ENCODE measurements at places on chromosomes 5 and 9.

GRCh38 chr9:35396560-35397215 is 93.2 kb upstream of the RUSC2 start:
- DNase-seq = no peak

DNA sequence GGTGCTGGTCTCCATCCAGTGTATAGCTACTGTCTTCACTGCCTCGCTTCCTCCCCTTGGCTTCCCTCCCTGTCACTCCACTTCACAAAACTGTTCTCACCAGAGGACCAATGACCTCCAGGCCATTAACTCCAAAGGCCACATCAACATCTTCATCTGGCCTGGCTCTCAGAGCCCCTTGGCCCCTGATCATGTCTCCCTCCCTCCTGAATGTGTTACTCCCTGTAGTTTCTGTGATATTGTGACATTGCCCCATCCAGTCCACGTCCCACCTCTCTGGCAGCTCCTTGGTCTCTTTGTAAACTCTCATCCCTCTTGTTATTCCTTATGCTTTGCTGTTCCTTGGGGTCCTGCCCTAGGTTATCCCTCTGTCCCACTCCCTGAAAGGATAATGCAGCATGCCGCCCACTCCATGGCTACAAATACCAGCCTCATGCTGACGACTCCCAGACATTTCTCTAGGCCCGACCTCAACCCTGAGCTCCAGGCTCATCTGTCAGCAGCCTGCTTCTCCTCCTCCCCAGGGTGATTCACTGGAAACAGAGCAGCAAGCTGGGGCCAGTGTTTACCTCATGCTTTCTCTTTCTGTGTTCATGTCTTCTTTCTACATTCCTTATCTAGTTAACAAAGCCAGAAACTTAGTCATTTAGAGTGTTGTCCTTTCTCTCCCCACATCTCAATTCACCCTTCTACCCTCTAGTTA is 312.2 kb downstream of the SPOCK1 start:
- no peak for DNase-seq

DNA sequence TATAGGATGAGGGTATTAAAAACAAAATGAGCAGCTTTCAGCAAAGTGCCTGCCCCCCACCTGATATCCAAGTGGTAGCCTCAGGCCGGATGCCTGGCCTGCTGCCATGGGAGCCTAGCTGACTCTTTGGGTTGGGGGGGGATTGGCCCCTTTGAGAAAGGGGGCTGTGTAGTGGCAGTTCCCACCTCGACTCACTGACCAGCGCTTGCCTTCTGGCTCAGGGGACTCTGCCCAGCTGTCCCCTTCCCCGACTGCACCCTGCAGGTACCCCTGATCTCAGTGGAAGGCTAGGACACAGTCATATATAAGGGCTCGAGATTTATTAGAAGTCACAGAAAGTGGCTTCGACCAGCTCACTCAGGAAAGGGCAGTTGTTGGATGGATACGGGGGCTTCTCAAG is 1.5 kb upstream of the NEUROG1 start:
- DNase-seq = no peak

DNA sequence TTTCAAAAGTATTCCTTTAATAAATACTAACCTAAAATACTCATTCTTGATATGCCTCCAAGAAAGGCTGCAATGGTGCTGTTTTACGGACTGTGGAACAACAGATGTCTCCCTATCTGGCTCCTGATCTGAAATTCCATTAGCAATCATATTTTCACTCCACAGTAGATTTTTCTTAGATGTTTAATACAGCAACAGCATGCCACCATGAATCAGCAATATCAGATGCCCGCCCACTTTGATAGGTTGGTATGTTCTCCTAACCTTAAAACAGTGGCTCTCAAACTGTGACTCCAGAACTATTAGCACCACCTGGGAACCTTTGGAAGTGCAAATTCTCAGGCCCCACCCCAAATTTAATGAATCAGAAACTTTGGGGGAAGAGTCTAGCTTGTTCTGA is 110.2 kb downstream of the MLLT3 start:
- DNase-seq = no peak

- DNase-seq = no peak
These were observed 880.9 kb upstream of the SEMA6A start for GRCh38 chr5:117455236-117456233.

DNA sequence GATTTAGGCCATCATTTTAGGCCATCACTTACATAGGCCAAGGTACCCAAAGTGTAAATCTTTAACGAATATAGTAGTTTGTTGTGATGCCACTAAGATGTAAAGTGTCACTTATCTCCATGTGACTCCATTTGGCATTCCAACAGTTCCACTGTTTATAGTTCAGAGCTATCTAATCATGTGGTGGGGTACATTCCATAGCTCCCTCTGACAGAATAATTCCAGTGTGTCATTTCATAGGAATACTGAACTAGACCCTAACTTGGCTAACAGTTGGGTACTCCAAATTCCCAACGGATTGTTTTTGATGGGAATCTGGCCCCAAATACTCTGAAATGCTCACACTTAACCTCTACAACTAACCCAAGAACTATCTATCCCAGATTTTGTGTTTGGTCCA is 76.7 kb upstream of the FST start:
- DNase-seq = no peak

GRCh38 chr5:167804512-167805220 is 486.8 kb upstream of the WWC1 start:
- DNase-seq = no peak
